ENCODE measurements at places on chromosomes 16 and 17. TPM values are rescaled to one million over a fixed set of nuclear protein-coding genes. Genes with fewer than 3 reads are reported as not detected.

DNA sequence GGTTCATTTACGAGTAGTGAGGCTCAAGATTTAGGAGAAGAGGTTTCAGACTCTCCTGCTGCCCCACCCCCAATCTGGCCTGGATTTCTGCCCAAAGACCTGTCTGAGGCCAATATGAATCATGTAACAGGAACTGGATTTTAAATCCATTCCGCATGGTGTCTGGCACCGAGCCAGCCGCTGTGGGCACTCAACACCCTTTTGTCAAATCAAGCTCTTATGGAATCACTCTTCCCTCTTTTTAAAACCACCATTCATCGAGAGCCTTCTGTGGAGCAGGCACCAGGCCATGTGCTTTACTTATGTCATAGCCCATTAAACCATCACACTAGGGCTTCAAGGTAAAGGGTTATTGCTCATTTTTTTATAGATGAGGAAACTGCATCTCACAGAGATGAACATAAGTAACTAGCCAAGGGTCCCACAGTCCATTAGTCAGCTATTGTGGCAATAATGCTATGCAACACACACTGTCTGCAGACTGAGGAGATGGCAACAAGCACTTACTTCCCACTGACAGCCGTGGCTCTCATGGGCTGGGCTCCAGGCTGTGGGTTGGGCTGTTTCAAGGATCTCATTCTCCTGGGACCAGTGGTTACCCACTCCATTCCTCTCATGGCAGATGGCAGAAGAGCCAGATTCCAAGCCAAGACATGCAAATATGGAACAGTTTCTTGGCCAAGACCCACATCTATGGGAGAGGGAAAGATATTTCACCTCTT is 93.6 kb downstream of the WSCD1 start:
- peak; percentile 53 for DNase-seq

The TMEM235 gene
- 1.6 TPM for total RNA-seq

- no peak for DNase-seq
Observed at GRCh38 chr16:57500578-57501111, 14.4 kb upstream of the DOK4 start.

GRCh38 chr17:63967953-63968352 is 4.8 kb downstream of the SCN4A start:
- no peak for DNase-seq

DNA sequence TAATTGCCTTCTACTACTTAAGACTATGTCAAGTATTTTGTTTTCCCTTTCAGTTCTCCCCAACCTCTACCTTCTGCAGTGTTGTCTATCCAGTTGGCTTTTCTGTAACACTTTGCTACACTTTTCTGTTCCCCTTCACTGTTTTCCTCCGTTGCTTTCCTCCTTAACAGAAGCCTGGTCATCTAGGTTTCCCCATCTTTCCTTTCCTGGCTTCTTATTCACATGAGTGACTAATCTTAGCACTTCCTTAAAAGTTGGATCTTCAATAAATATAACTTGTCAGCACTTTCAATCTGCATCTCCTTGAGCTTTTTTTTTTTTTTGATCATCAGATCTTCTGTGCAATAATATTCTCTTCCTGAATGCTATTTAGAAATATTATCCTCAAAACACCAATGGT is 2.8 kb upstream of the SLFN11 start:
- DNase-seq, result no peak

The CLEC18C gene
- 2.3 TPM for total RNA-seq

DNA sequence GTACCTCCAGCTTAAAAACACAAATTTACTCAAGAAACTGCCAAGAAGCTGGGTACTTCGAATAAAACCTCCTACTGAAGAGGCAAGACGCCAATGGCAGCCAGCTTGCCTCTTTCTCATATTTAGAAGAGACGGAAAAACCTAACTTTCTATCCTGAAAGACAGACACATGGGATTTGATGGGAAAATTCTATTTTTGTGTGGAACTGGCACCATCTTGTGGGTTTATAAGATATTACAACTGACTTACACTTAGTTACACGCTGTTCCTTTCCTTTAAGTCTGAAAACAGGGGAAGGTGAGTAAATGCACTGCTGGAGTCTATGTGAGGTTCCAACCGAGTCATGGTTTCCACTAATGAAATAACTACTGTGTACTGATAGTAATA is 10.3 kb downstream of the ZNF18 start:
- DNase-seq, result peak; percentile 43

The HBQ1 gene
- total RNA-seq, result 1.7 TPM

DNA sequence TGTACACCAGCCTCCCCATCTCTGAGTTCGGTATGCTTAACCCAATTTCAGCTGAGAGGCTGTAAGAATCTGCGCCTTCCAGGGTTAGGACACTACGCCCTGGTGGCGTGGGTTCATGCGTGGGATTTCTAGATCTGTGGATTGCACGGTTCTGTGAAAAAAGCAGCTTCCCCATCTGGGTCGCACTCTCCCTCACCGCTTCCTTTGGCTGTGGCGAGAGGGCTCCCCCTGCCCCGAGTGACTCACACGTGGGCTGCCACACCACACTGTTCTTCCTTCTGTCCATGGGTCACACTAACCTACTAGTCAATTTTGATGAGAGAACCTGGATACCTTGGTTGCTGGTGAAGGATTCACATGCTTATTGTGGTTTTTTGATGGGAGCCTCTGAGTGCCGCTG is 256.0 kb upstream of the MAF start:
- no peak for DNase-seq

DNA sequence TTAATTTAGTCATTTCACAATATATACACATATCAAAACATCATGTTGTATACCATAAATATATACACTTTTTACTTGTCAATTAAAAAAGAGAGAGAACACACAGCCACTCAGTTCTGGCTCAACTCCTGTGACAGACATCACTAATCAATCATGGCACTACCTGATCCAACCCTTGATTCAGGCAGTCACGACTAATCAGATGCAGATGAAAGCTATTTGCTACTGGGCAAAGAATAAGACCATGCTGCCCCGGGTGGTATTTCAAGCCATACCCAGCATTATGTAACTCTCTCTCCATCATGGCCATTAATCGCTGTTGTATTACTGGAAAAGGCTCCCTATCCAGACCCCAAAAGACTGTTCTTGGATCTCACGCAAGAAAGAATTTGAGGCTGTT is 345.7 kb downstream of the HAPSTR1 start:
- no peak for DNase-seq

DNA sequence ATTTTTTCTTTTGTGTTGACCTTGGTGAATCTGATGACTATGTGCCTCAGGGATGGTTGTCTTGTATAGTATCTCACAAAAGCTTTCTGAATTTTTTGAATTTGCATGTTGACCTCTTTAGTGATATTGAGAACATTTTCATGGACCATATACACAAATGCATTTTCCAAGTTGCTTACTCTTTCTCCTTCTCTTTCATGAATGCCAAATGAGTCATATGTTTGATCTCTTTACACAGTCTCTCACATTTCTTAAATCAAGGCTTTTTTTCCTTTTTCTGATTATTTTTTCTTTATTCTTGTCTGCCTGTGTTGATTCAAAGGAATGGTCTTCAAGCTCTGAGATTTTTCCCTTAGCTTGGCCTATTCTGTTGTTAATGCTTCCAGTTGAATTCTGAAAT is 46.6 kb upstream of the KCNJ16 start:
- no peak for DNase-seq

- no peak for DNase-seq
Observed at GRCh38 chr16:47069841-47070584, 73.7 kb downstream of the NETO2 start.
